CD4-positive, alpha-beta T cell treated with Interleukin-4 for 4 hours (primary cell): ENCODE measurements at places on chromosomes 4 and X.
A peak's percentile ranks its signal among the peaks of the same experiment; 100 is the strongest.

DNA sequence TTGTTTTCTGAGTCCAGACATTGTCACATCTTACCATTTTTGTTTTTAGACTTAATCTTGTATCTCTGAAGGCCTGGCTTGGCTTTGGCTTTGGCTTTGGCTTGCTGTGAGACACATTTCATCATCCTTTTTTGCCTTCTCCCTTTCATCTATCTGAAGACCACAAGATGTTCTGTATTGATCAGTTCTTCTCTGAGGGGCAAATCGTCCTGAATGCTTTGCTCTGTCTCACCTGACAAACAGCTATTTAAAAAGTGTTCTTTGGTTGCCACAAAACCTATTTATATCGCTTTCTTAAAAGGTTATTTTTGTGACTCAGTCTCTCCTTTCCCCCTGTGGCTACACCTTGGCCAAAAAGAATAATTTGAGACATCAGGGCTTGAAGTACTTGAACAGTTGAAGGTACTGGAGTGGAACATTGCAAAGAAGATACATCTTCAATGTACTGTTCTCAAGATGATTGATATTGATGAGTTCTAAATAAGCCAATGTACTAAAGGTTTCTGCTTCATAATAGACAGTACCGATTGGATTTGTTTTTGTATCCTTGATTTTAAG is 80.7 kb downstream of the ALG13 start:
- DNase-seq, result no peak

GRCh38 chr4:47410271-47410670 is 53.2 kb downstream of the COMMD8 start:
- DNase-seq, result no peak

- DNase-seq, result no peak
Observed at GRCh38 chrX:39796856-39797255, 300.9 kb downstream of the BCOR start.

- no peak for DNase-seq
Observed at GRCh38 chr4:5409972-5410618, 298.3 kb downstream of the EVC2 start.

DNA sequence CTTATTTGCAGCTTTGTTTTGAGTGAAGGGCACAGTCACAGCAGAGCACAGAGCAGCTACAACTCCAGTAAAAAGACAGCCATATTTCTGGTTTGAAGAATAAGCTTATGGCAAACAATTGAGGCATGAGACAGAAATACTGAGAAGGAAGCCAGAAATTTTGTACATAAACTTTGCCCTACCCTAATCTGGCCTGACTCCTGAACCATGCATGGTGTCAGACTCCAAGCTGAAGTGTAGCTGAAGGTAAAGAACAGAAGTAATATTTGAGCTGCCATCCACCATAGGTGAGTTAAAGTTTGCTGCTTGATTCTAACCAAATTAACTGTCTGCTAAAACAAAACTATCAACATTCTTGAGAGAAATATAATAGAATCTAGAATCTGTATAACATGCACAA is 24.5 kb upstream of the TMEM192 start:
- DNase-seq, result no peak

DNA sequence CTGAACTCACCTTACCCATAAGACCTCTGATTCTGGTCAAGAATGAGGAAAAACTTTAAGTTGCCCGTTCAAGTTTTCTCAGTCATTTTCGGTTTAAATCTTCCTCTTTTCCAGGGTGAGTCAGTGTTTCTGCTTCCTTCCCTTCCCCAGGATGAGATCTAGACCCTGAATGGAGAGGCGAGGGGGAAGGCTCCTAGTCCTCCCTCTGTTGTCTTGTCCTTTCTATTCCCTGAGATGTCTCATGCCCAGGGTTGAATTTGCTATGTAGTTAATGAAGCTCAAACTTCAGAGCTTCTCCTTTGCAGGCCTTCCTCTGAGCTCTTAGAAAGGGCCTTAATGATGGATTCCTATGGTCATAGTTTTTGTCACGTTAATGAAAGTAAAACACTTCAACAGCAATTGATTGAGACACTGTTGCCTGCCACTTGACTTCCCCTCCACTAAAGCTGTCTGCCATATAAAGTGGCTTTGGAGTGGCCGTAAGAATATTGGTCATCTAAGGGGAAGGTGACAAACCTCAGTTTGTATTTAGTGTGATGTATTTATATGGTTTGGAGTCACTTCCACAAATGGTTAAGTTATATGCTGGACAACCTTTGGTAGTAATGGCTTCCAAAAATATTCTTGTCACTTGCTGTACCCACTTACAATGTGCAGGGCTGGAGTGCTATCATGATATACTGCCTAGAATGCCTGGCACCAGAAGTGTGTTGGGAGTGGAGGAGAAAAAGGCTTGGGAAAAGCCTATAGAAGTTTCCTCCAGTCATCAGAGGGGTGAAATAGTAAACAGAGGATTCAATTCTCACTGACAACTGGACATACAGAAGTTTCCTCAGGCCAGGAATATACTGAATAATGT is 24.3 kb upstream of the GPRIN3 start:
- DNase-seq, result no peak

DNA sequence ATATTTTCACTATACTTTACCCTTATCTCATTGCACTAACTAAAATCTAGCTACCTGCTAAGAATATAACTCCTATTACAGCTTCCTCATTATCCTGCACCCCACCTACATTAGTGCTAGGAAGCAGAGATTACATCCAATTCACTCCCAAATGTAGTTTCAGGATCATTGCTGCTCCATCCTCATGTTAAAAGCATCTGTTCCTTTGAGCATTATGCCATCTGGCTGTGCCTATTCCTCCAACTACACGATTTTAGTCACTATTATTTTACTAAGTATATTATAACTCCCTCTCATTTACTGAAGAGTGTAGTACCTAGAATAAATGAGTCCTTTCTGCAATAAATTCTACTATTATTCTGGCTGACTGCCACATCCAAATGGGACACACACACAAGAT is 1586.9 kb downstream of the TECRL start:
- no peak for DNase-seq

DNA sequence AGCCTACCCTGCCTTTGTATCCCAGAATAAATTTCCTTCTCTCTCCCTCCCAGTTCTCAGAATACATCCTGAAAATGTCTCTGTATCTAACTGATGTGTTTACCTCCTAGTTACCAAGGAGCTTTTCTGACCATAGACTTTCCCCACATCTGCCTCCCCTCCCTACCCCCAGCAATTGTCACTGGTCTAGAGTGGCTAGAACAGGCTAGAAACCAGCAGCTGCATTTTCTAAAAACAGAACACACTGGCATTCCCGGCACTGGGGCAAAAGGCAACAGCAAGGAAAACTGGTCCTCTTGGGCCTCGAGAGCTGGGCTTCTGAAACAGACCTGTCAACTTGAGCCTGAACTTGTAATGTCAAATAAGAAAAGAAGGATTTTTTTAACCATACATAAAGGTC is 16.4 kb downstream of the TASL start:
- DNase-seq, result no peak

DNA sequence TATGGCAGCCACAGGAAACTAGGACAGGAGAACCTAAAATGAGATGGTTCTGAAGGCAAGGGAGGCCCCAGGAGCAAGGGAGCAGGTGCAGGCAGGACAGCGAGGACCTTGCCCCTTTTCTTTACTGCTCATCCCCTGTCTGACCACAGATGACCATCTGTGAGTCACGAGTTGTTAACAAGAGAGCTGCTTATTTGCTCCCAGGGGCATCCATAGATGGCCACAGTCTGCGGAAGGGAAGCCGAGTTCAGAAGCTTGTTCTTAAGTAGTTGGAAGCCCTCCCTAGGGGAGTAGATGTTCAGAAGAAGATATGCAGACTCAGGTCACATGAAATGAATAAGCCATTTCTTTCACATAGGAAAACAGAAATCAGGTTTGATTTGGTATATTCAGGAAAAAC is 69.4 kb downstream of the EVC2 start:
- no peak for DNase-seq

DNA sequence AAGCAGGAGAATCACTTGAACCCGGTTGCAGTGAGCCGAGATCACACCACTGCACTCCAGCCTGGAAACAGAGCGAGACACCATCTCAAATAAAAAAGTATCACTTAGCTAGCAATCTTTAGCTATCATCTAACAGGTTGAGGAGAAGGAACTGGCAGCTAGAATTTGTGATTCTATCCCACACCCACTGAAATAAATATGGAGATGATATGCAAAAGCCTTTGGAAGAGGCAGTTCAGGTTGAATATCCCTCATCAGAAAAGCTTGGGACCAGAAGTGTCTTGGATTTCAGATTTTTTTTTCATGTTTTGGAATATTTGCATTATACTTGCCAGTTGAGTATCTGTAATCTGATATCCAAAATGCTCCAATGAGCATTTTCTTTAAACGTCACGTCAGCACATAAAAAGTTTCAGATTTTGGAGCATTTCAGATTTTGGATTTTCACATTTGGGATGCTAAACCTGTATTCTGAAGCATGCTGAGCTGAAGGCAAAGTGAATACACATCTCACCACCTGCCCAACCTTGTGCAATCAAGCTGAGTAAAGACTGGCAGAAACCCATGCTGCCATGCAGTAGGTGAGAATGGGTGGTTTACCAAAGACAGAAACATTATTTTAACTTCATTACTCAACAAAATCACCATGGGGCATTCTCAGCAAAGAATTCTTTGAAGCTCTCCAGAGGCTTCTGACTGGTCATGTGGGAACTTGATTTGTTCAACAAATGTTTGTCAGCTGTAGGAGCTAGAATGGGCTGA is 159.3 kb downstream of the SH3KBP1 start:
- no peak for DNase-seq

GRCh38 chr4:188663369-188663768 is 524.1 kb downstream of the TRIML1 start:
- no peak for DNase-seq

DNA sequence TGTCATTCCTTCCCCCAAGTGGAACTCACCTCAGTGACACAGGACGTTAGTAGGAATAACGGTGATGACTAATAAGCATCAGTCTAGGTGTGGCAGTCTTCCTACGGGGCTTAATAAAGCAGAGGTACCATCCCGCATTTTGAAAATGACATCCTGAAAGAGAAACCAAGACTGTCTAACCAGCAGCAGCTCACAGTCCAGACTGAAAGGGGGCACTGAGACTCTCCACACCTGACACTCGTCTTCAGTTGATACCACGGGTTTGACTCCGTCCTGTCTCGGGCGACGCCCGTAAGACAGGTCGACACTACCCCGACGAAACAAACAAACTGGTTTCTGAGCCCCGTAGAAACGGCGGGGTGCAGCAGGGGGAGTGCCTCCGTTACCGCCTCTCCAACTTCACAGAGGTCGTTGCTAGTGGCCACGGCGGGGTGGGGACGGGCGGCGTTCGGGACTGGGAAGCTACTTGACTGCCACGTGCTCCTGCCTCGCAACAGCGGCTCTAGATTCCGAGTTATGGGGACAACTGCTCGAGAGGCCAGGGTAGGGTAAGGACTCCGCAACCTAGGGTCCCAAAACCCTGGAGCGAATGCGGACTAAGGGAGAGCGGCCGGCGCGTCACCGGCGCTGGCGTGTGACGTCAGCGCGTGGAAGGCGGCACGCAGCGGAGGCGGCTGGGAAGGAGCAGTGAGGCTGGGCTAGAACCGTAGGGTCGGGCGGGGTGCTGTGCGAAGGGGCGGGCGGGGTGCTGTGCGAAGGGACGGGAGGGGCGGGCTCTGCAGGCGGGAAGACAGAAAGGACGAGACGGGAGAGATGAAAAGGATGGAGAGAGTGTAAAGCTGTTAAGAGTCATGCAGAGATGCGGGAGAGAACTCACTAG is at the start of gene NEK1:
Gene NEK1 (minus strand): TSS at position 593 of the 880 bp plus-strand sequence. CDS start 9,953 bp downstream, outside the sequence.
- DNase-seq, result peak; percentile 88

GRCh38 chr4:70399319-70399718 is 1.6 kb downstream of the OPRPN start:
- DNase-seq, result no peak
